NCI-H1105 (cell line): ENCODE measurements at places on chromosomes 4 and X.

DNA sequence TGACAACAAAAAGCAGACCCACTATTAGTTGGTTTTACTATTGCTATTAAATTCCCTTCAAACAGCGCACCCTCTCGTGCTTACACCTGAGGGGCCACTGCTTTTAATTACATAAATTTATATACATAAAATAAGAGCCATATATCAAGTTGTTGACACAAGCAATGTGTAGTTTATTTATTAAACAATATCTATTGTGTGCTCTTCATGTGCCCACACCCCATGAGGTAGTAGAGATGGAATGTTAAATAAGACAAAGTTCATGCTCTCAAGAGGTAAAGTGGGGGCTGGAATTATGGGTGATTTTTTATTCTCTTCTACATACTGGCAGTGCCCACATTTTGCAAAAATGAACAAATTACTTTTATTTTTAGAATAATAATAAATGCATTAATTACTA is 47.3 kb downstream of the KCNIP4 start:
- DNase-seq: no peak

- no peak for DNase-seq
These were observed 1021.9 kb downstream of the FAM133A start for GRCh38 chrX:94695910-94696309.

GRCh38 chr4:41257257-41257901 is 651 bp downstream of the UCHL1 start:
- peak; percentile 88 for DNase-seq

DNA sequence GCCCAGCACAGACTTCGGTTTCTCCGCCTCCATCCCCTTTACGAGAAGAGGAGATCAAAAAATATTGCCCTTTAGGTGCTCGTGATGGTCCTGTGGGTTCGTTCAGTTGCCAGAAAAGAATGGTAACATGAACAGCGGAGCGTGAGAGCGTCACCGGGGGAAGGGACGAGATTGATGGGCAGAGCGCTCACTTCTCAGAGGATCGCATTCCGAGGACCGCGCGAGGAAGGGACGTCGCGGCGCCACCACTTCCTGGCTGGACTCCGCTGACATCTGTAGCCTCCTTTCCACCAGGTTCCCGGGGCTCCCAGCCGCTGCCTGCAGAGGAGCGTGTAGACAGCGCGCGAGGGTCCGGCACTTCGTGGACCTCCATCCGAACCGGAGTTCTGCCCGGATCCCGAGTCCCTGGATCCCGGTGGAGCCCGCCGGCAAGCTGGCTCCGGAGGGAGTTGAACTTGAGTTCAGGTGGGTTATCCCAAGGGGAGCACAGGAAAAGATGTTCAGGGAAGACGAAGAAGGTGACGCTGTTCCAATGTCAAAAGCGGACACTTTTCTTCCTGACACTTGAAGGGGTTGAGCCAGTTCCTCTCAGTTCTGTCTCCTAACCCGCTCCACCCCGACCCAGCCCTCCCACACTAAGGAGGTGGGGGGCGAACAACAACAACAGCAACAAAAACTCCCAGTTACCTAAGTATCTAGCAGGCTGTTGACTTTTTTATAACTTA is 484 bp downstream of the GALNTL6 start:
- DNase-seq: no peak

DNA sequence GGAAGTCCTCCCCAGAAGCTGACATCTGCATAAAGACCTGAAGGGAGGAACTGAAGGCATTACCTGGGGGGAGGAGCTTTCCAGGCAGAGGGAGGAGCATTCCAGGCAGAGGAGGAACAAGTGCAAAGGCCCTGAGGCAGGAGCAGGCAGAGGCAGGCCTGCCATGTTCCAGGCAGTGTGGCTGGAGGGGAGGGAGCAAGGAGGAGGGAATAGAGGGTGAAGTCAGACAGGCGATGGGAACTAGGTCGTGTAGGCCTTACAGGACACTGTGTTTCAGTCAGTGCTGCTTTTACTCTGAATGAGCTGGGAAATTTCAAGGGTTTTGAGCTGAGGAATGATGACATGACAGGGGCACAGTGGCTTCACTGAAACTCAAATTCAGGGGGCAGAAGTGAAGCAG is 292.7 kb downstream of the BCOR start:
- no peak for DNase-seq

- no peak for DNase-seq
These were observed 7.6 kb downstream of the PRRG3 start for GRCh38 chrX:151702741-151703340.

GRCh38 chrX:110399966-110400365 is 41.3 kb downstream of the RTL9 start:
- DNase-seq: no peak
